Hippocampal formation (tissue), 2 donors: ENCODE measurements at places on chromosomes 5 and 9.

GRCh38 chr9:133238851-133239532 is 29.9 kb upstream of the OBP2B start:
- DNase-seq = no peak

DNA sequence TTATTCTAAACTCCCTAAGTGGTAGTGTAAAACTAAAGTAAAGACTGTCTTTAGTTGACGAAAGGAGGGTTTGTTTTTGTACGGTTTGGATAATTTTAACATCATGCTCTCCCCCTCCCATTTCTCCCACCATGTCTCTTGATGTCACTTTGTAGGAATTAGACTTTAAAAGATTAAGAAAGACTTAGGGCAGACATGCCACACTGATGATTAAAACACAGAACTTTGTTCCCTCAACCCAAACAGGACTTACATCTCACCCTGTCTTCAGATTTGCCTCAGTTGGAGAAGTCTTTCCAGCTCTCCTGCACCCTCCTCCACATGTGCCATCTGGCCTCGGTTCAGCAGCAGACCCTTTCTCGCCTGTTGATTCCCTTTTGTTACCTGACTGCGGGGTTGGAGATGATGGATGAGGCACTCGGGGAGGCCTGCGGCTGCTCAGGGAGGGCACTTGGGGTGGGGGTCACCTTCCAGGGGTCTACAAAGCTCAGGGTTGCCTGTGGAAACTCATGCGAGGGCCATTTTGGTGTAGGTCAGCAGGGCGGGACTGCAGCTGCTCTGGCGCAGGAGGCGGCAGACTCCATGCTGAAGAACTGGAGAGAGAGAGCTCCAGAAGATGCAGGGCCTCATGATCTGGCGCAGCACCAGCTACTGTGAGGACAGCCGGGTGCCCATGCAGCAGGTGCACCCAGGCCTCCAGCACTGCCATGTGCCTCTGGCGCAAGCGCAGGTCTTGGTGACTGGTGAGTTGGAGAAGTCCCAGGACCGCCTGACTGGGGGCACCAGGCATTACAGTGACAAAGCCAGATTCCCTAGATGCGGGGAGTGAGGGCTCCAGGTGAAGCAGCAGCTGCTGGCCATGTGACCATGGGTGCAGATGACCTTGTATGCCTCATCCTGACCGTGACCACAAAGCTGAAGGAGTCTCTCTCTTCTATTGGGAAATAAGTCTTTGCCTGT is 24.5 kb upstream of the EXOC3 start:
- no peak for DNase-seq

DNA sequence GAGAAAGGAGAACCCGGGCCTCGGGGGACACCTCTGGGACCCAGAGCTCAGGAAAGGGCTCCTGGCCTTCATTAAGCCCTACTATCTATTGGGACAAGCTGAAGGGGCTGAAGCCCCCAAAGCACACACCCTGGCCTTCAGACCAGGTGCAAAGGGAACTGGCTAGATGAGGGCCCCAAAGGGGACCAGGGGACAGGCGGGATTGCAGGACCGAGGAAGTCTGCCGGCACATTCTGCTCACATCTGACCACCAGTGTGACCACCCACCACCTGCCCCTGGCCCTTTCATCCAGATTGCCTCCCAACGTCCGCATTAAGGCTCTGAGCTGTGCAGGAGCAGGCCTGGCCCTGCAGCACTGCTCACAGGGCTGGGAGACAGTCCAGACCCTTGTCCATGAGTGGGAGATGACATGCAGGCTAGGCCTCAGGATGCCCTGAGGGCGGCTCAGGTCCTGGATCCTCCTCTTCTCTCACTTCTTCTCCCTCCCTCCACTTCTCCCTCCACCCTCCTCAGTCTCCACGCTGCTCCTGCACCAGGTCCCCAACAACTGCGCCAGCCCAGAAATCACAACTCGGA is 19.2 kb downstream of the PSD2 start:
- DNase-seq = no peak

- peak; percentile 26 for DNase-seq
These were observed 308.3 kb downstream of the SLIT3 start for GRCh38 chr5:168992687-168993086.

DNA sequence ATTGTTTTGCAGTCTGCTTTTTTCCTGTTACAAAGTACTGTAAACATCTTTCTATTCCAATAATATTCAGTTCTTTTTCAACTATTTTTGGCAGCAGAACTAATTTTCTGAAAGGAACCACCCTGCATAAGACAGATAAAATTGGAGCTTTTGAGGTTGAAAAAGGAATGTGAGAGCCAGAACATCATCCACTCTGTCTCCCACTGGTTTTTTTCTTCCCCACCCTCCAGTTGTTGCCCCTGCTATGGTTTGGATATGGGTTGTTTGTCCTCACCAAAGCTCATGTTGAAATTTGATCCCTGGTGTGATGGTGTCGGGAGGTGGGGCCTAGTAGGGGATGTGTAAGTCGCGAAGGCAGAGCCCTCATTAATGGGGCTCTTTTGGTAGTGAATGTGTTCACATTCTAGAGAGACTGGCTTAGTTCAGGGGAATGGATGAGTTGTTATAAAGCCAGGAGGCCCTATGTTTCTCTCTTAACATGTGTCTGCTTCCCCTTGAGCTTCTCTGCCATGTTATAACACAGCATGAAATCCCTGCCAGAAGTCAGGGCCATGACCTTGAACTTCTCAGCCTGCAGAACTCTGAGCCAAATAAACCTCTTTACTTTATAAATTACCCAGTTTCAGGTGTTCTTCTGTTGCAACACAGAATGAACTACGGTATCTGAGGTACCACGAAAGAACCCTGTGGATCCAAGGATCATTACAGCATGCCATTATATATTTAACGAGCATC is 34.8 kb upstream of the MAST4 start:
- DNase-seq = no peak

GRCh38 chr9:76394960-76395252 is 680 bp upstream of the RFK start:
- peak; percentile 69 for DNase-seq

DNA sequence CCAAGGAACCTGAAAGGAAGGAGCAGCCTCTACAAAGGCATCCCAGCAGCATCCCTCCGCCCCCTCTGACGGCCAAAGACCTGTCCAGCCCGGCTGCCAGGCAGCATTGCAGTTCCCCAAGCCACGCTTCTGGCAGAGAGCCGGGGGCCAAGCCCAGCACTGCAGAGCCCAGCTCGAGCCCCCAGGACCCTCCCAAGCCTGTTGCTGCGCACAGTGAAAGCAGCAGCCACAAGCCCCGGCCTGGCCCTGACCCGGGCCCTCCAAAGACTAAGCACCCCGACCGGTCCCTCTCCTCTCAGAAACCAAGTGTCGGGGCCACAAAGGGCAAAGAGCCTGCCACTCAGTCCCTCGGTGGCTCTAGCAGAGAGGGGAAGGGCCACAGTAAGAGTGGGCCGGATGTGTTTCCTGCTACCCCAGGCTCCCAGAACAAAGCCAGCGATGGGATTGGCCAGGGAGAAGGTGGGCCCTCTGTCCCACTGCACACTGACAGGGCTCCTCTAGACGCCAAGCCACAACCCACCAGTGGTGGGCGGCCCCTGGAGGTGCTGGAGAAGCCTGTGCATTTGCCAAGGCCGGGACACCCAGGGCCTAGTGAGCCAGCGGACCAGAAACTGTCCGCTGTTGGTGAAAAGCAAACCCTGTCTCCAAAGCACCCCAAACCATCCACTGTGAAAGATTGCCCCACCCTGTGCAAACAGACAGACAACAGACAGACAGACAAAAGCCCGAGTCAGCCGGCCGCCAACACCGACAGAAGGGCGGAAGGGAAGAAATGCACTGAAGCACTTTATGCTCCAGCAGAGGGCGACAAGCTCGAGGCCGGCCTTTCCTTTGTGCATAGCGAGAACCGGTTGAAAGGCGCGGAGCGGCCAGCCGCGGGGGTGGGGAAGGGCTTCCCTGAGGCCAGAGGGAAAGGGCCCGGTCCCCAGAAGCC is 30.8 kb downstream of the CD180 start:
- DNase-seq = peak; percentile 80

DNA sequence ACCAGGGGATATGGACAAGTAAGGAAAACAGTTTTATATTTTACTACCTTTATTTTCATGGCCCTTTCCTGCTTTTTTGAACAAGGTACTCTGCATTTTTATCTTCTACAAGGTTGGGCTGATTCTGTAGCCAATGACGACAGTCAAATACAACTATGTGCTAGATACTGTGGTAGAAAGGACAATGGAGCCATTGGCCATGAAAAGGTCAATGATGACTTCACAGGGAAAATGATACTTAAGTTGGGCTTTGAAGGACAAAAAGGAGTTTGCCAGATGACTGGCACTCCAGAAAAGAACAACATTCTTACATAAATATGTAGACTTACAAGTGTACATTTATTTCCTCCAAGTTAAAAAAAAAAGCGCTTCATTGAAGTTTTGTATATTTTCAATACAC is 663 bp downstream of the INSL6 start:
- DNase-seq = no peak

GRCh38 chr9:77440057-77440456 is 208.1 kb downstream of the GNA14 start:
- DNase-seq = no peak

- DNase-seq = no peak
These were observed 73.4 kb downstream of the ANGPTL2 start for GRCh38 chr9:127049044-127049443.

- DNase-seq = no peak
These were observed 23.9 kb upstream of the TMC1 start for GRCh38 chr9:72497447-72498046.

DNA sequence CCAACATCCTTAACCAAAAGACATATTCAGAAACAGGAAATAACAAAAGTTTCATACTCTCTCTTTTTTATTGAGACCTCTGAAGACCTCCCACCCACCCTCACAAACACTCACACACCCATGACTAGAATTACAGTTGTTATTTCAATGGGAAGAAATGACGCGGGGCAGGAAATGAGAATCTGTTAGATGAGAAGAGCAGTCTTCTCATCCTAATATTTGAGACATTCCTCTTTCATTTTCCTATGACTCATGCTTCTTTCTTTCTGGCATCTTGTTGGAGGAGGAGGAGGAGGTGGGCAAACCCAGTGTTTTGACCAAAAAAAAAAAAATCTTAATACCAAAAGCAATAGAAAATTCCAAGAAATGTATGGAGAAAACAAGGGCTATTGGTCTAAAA is 179.5 kb upstream of the TARS1 start:
- DNase-seq = no peak

DNA sequence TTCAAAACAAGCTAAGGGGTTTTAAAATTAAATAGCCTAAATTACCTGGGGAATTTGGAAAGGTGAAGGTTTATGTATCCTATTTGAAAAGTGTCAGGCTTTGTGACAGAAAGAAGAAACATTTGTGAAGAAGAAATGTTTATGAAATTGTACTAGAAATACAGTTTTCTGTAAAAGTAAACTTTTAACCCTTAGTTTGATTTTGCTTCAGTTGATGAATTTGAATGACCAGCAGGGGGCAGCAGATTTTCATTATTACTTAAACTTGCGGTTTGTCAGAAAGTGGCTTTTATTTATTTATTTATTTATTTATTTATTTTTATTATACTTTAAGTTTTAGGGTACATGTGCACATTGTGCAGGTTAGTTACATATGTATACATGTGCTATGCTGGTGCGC is 58.1 kb downstream of the NNT start:
- DNase-seq = no peak
